Thymus (tissue), 14 donors: ENCODE measurements at places on chromosomes 12 and 14. TPM values are rescaled to one million over a fixed set of nuclear protein-coding genes. Genes with fewer than 3 reads are reported as not detected.

IL26 gene
- total RNA-seq, result not detected

TMEM52B gene
- 0.14 TPM for total RNA-seq

MSI1 gene
- 0.05 TPM for total RNA-seq

DPPA3 gene
- total RNA-seq, result 0.19 TPM

- DNase-seq, result no peak
- no peaks in the 10 kb centered on the region for H3K27me3 ChIP-seq
- no peak overlapping the region for H3K27ac ChIP-seq
- H3K36me3 ChIP-seq, result peaks cover 68% of the 10 kb centered on the region
Measured at GRCh38 chr14:52010173-52010693, 20.9 kb downstream of the RTRAF start.

GRCh38 chr14:31142455-31143087 is 65.0 kb downstream of the HECTD1 start:
- H3K27me3 ChIP-seq, result no peaks in the 10 kb centered on the region
- no peak overlapping the region for H3K27ac ChIP-seq
- H3K4me1 ChIP-seq, result no peaks in the 10 kb centered on the region
- DNase-seq, result no peak

GRCh38 chr12:75482646-75483045 is 2.1 kb downstream of the GLIPR1 start:
- no peak for DNase-seq
- no peak overlapping the region for H3K27ac ChIP-seq
- peaks cover 14% of the 10 kb centered on the region for H3K4me1 ChIP-seq
- H3K36me3 ChIP-seq, result peaks cover 8% of the 10 kb centered on the region

- no peak overlapping the region for H3K4me3 ChIP-seq
- peaks cover 27% of the 10 kb centered on the region for H3K4me1 ChIP-seq
- no peak for DNase-seq
- no peak overlapping the region for H3K27ac ChIP-seq
Measured at GRCh38 chr12:6266541-6266966, 43.9 kb upstream of the PLEKHG6 start.

- no peak overlapping the region for H3K27ac ChIP-seq
- no peak overlapping the region for H3K4me3 ChIP-seq
- H3K4me1 ChIP-seq, result peaks cover 36% of the 10 kb centered on the region
- DNase-seq, result no peak
Measured at GRCh38 chr12:6370994-6371754, 4.2 kb downstream of the SCNN1A start.

DNA sequence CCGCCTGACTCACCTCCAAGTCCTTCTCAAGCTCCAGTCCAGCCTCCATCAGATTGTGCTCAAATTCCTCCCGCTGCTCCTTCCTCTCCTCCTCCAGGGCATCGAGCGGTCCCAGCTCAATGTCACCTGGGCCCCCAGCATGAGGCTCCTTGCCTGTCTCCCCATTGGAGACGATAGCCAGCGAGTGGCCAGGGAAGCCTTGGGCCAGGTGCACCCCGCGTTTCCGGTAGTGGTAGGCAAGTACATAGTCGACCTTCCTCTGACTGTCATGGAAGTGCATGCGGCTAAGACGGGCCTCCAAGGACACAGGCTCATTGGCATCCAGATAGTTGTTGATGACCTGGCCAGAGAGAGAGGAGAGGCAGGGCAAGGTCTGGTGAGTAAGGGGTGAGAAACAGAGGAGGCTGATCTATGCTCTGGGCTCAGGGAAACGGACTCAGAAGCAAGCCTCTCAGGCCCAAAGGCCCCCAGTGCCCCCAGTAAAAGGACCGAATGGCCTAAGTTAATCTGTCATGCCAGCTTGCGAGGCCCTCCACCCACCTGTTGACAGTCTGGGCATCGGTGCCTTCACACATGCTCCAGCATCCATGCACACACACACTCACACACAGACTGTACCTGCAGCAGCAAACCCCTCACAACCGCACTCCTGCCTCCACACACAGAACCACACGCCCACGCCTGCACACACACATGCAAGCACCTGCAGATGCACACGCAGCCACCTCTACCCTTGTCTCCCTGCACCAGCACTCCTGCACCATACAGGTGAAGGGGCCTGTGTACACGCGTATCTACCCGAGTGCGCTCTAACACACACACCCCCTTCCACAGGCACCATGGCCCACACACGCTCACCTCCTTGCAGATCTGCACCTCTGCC is 23.8 kb downstream of the ANO2 start:
- no peak overlapping the region for H3K4me3 ChIP-seq
- H3K4me1 ChIP-seq, result no peaks in the 10 kb centered on the region
- DNase-seq, result no peak
- no peaks in the 10 kb centered on the region for H3K27me3 ChIP-seq
- no peaks in the 10 kb centered on the region for H3K36me3 ChIP-seq

DNA sequence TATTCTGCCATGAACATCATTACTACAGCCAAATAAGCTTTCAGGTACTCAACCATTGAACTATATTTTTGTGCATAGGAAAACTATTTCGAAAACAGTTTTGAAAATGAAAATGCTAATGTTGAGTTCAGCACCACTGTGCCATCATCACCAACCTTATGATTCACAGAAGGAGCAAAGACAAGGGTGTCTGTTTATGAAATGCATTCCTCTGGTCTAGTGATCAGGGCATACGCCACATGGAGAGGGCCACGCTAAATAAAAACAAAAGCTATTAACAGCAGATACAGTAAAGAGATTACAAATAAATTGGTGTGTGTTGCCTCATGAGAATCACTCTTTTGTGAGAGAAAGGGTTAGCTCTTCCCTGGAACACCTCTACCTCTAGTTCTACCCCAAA is 43.2 kb upstream of the BMAL2 start:
- no peaks in the 10 kb centered on the region for H3K27me3 ChIP-seq
- no peaks in the 10 kb centered on the region for H3K4me1 ChIP-seq
- no peaks in the 10 kb centered on the region for H3K36me3 ChIP-seq
- H3K27ac ChIP-seq, result no peak overlapping the region
- no peak overlapping the region for H3K4me3 ChIP-seq

GRCh38 chr12:13591059-13591458 is 390.3 kb downstream of the GRIN2B start:
- H3K27ac ChIP-seq, result no peak overlapping the region
- H3K27me3 ChIP-seq, result no peaks in the 10 kb centered on the region
- no peaks in the 10 kb centered on the region for H3K36me3 ChIP-seq
- no peak for DNase-seq
- no peaks in the 10 kb centered on the region for H3K4me1 ChIP-seq

DNA sequence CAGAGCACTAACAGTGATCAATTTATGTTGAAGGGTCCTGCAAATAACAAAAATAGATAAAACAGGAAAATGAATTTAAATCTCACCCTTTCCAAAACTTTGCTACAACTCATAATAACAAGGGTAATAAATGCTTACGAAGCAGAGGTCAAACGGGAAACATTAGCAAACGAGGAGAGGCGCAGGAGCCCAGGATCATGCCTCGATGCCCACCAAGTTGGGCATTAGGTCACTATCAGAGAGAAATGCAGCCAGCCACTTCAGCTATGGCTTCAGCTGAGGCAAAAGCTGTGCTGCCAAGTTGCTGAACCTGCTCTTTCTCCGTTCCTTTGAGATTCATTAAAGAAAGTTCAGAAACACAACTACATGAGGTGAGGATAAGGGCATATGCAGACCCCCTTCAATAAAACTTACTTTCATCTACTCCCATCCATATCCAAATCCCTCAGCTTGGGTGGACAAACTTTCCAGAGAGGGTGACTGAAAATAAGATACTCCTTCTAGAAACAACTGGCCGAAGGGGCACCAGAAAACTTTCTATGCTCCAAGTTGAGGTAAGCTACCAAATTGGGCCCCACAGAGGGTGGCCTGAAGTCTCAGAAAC is 7.9 kb downstream of the NKX2-1 start:
- peaks cover 89% of the 10 kb centered on the region for H3K27me3 ChIP-seq
- no peaks in the 10 kb centered on the region for H3K4me1 ChIP-seq
- no peak overlapping the region for H3K27ac ChIP-seq
- no peak for DNase-seq
- no peak overlapping the region for H3K4me3 ChIP-seq
- H3K36me3 ChIP-seq, result no peaks in the 10 kb centered on the region

DNA sequence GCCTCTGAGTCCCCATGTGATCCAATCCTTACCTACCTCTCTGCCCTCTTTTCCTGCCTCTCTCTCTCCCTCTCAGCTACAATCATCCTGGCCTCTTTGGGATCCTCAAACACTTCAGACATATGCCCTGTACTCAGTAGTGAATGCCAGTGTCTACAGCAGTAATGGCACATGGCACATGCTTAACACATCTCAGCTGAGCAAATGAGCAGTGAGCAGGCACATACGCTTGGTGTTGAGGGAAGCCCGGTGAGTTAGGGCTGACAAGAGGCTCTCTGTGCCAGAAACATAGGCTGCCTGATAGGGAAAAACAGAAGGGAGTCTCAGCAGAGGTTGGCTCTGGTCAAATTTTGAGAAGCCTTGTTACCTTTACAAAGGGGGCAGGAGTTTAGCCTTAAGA is 409.1 kb downstream of the TMEM132D start:
- no peaks in the 10 kb centered on the region for H3K4me1 ChIP-seq
- H3K36me3 ChIP-seq, result no peaks in the 10 kb centered on the region
- no peak overlapping the region for H3K27ac ChIP-seq
- DNase-seq, result no peak
- H3K27me3 ChIP-seq, result no peaks in the 10 kb centered on the region
- H3K4me3 ChIP-seq, result no peak overlapping the region

DNA sequence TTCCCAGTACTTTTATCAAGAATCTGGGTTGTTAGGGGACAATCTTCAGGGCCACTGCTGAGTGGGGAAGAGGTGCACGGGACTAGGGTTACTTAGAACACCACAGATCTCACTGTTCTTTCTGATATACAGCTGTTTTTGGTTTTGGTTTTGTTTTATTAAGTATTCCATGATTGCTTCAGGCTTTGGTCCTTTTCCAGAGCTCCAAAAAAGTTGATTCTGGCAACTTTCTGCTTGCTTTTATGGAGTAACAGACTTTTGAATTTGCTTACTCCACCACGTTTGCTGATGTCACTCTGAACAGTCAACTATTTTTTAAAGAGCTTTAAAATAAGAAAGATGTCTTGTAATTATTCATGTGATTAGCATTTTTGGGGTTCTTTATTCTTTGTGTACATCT is 368.1 kb upstream of the FOXG1 start:
- no peaks in the 10 kb centered on the region for H3K27me3 ChIP-seq
- no peak overlapping the region for H3K4me3 ChIP-seq
- DNase-seq, result no peak
- no peak overlapping the region for H3K27ac ChIP-seq
- H3K4me1 ChIP-seq, result no peaks in the 10 kb centered on the region

GRCh38 chr12:30930238-30930637 is 3.7 kb downstream of the TSPAN11 start:
- peaks cover 4% of the 10 kb centered on the region for H3K4me1 ChIP-seq
- no peak overlapping the region for H3K27ac ChIP-seq
- no peaks in the 10 kb centered on the region for H3K36me3 ChIP-seq
- DNase-seq, result no peak

GRCh38 chr12:104863296-104863948 is 94.7 kb downstream of the SLC41A2 start:
- H3K4me3 ChIP-seq, result no peak overlapping the region
- H3K4me1 ChIP-seq, result peaks cover 4% of the 10 kb centered on the region
- H3K27me3 ChIP-seq, result no peaks in the 10 kb centered on the region
- no peak for DNase-seq
- no peak overlapping the region for H3K27ac ChIP-seq
